ENCODE measurements at places on chromosomes 11 and 22. TPM values are rescaled to one million over a fixed set of nuclear protein-coding genes. Genes with fewer than 3 reads are reported as not detected.

Gene GDPD4
- total RNA-seq, result not detected

DNA sequence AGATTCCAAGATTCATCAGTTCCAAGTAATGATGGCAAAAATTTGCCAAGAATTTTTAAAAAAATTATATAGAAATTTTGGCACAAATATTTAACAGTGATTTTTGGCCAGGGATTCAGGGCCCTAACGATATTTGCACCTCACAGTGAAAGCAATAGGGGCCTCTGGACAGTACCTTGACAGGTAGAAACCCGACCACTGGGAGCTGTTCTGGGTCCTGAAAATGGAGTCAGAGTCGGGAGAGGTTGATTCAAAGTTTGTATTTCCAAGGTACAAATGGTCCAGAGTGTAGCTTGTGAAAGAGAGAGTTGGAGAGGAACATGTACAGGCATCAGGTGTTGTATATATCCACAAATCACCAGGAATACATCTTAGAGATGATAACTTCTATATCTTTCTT is 41.6 kb downstream of the MRGPRX2 start:
- no peak for DNase-seq

DNA sequence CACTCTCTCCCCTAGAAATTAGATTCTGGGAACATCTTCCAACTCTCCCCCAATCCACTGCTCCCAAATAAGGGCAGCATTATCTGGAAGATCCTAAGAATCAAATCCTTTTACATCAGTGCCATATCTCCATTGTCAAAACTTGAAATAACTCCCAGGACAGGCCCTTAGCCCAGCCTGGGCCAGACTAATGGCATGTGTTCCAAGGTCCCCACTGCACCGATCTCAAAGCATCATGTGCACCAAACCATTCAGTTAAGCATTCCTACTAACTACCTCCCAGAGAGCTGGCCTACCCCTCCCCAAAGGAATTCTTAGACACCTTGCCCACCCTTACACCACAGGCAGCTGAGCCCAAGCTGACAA is 44.2 kb upstream of the POU2AF1 start:
- no peak for DNase-seq

DNA sequence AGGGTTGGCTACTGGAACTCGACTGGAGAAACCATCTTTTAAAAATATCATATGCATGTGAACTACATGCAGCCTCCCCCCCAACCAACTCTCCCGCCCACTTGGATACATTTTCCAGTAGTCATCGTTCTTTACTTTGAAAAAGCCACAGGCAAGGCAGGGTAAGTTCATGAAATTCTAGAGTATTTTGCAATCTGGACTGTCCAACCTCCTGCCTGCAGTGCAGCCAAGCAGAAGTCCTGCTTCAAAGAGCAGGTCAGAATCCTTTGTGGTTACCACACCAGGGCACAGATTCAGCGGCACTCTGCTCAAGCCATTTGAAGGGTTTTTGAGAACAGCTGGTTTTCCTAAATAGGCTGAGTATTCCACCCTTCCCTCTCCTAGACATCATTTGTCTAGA is 12.1 kb downstream of the ELF5 start:
- no peak for DNase-seq

- no peak for DNase-seq
Measured at GRCh38 chr11:110972640-110973039, 260.4 kb upstream of the ARHGAP20 start.

All from aorta (tissue), 5 donors.